ENCODE measurements at places on chromosomes 5 and 9.

DNA sequence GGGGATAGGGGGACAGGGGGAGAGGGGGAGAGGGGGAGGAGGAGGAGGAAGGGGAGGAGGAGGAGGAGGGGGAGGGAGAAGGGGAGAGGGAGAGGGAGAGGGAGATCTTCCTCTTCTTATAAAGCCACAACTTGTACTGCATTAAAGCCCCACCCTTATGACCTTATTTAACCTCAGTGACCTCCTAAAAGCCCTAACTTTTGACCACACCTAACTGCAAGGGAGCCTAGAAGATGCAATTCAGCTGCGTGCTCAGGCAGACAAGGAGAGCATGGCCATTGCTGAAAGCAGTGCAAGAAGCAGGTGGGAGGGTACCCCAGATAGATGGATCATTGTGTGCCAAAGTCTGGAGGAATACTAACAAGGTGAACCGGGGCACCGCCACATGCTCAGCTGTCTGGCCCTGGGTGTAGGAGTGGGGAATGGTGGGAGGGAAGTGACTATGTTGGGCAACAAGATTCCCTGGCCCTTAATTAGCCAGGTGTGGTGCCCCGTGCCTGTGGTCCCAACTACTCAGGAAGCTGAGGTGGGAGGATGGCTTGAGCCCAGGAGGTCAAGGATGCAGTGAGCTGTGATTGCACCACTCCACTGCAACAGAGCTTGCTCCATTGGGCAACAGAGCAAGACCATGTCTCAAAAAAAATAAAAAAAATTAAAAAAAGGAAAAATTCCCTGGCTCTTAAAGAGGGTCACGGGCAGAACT is 125.4 kb upstream of the BOD1 start:
- DNase-seq, result no peak

DNA sequence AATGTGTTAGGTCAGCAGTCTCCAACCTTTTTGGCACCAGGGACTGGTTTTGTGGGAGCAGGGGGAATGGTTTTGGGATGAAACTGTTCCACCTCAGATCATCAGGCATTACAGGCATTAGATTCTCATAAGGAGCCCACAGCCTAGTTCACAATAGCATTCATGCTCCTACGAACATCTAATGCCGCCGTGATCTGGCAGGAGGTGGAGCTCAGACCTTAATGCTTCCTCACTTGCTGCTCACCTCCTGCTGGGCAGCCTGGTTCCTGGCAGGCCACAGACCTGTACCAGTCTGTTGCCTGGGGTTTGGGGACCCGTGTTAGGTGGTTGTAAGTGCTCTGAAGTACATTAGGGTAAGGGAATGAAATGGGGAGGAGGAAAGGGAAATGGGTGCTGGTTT is 9.7 kb upstream of the CTNNA1 start:
- no peak for DNase-seq

DNA sequence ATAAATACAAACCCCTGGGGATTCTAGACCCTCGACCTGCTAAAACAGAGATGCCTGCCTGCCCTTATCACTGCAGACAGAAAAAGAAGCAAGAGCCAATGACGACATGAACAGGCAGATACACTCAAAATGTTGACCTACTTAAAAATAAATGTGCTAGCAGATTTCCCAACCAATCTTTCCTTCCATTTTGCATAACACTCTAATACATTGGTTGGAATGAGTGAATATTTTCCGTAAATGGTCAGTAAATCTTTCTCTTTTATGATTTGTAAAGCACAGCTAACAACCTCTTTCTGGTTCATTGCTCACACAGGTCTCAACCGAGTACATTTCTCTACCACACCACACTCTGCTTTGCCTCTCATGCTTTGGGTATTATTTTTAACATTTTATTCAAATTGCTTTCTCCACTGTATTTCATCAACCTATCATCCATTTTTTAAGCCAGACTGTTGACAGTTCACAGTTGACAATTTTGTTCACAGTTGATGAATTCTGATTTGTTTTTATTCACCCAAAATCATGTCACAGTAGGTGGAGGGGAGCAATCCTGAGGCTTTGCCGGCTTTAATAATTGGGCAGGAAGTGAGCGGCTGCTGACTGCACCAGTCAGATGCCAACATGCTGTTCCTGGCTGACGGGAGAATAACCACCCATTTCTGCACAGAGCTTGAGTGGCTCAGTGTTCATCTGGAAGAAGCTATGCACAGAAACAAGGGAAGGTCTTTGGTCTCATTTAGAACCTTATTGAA is 426.6 kb downstream of the SPOCK1 start:
- no peak for DNase-seq

- no peak for DNase-seq
Measured at GRCh38 chr9:114238891-114239875, 83.7 kb upstream of the ORM1 start.

- no peak for DNase-seq
Measured at GRCh38 chr5:123217173-123217572, 128.1 kb downstream of the PRDM6 start.

DNA sequence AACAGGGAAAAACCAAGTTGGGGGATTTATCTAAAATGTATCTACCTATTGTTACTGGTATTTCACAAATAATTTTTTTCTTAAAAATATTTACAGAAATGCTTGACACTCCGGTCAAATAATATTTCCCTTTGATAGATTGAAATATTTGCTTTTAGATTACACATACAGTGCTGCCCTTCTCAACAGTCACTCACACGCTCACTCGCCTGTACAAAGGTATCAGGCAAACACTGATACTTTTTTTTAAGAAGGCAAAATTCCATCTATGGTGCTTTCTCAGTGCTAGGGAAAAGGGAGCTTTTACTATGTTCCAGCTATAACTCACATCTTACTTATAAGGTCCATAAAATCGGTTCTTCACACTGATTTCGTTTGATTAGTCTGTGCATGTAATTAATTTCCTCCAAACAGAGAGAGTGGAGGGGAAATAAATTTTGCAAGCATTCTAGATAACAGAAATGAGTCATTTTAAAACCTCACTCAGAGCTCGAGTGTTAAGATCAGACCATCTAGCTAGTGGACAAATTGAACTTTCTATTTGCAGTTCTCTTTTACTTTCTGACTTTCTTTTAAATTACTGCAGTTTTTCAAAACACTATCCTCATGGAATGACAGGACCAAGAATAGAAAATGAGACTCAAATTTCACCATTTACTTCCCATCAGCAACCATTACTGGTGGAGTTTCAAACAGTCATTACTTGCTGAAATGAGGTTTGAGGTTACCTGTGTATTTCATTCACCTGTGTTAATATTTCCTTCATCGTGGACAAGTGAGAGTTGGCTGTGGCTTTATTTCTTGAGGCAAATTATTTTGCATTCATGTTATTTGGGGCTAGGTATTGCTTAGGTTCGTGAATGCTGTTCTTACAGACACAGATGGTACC is 273.2 kb downstream of the RAB3C start:
- no peak for DNase-seq

- peak; percentile 43 for DNase-seq
Measured at GRCh38 chr5:38468978-38469706, 87.3 kb downstream of the LIFR start.

- DNase-seq, result no peak
Measured at GRCh38 chr5:116577064-116577788, 2.6 kb upstream of the SEMA6A start.

- no peak for DNase-seq
Measured at GRCh38 chr5:103262422-103262871, 3.9 kb downstream of the MACIR start.

- DNase-seq, result no peak
Measured at GRCh38 chr5:73544429-73545402, 20.7 kb downstream of the ANKRA2 start.

- no peak for DNase-seq
Measured at GRCh38 chr5:172530406-172530805, 76.1 kb upstream of the SH3PXD2B start.

DNA sequence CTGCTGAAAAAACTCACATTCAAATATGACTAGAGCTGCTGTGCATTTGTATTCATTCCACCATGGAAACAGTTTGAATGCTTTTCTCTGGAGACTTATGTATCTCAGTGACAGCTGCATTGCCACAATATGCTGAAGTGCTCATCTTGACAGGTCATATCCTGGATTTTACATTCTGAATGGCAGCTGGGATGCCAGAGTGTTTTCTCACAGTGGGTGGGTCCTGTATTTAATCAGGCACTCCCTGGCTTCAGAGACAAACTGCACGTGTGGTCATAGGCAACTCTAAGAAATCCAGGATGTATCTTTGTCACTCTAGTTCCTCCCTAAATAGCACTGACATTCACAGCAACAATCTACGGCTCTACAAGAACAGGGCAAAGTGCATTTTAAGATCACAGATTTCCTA is 75.6 kb downstream of the ST8SIA4 start:
- DNase-seq, result no peak

- no peak for DNase-seq
Measured at GRCh38 chr5:36177715-36178523, 26.0 kb downstream of the SKP2 start.

- DNase-seq, result no peak
Measured at GRCh38 chr5:139383993-139384590, 995 bp upstream of the SLC23A1 start.

- peak; percentile 14 for DNase-seq
Measured at GRCh38 chr5:883475-884181, 9.0 kb downstream of the BRD9 start.

GRCh38 chr5:115343855-115344254 is 47.4 kb upstream of the CCDC112 start:
- DNase-seq, result no peak

GRCh38 chr5:173441053-173441628 is 112.9 kb upstream of the STC2 start:
- no peak for DNase-seq

DNA sequence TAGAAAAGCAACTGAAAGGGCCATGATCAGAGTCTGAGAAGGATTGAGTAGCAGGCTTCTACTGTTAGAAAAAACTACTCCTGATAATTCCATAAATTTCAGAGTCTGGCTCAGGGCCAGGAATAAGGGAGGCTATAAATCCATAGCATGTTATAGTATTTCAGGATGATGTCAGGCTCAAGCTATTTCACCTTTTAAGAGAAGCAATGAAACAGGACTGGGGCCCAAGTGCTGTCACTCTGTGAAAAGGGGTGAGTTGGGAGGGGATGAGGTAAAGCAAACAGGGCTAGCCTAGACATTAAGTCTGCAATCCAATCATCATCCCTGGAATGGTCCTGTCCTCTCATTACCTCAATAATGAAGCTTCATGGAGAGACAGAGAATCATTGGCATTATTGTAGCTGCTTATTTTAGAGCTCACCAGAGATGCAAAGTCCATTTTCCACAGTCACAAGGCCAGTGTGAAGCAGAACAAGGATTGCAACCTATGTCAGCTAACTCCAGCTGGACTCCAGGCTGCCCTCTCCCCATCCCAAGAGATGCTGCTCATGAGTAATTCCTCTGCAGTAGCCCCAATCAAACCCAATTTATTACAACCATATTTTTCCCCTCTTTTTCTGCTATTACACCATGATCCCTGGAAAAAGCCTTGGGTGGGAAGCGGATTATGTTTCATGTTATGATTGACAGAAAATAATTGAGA is 56.0 kb downstream of the PAPPA start:
- no peak for DNase-seq

- DNase-seq, result peak; percentile 68
Measured at GRCh38 chr9:131255676-131256197, 20.6 kb downstream of the FAM78A start.

GRCh38 chr9:118595719-118596305 is 773.4 kb downstream of the BRINP1 start:
- DNase-seq, result peak; percentile 2

DNA sequence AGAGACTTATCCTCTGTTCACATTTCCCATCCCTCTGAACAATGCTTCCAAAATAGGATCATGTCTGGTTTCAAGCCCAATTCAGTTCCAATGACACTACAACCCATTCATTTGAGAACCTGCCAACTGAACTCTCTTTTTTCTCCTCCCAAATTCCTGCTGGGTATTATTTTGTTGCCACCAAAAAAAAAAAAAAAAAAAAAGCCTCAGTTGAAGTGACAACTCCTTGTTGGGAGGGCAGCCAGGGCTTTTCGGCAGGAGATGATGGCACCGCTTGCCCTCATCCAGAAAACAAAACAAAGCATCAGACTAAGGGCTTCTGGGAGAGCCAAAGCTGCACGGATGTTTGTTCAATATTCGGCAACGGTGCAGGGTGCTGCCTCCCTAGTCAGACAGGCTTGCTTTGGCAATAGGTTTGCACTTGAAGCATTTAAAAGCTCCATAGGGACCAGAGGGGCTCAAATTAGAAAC is 30.6 kb upstream of the TRIM32 start:
- no peak for DNase-seq

- no peak for DNase-seq
Measured at GRCh38 chr5:95932941-95933340, 28.7 kb downstream of the ELL2 start.

DNA sequence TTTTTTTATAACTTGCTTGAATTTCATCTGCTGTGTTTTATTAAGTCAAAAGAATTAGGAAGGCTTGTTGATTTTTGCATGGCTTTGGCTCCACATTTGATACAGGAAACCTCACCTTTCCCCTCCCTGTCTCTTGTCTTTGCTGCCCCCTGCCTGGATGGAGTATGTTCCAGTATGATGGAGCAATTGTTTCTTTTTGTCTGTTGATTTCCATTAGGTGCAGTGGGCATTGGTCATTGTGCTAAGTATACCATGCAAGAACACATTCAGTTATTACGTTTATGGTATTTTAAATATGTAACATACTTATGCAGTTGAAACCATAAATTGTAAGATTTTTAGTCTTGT is 19.6 kb downstream of the TJP2 start:
- DNase-seq, result no peak

DNA sequence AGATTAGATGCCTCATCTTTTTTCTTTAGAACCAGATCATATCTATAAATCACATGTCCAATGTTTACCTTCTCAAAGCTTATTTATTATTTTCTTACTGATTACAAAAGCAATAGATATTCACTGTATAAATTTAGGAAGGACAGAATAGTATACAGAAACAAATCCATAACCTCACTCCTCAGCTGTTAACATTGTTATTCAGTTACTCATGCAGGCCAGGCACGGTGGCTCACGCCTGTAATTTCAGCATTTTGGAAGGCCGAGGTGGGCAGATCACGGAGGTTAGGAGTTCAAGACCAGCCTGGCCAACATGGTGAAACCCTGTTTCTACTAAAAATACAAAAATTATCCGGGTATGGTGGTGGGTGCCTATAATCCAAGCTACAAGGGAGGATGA is 15.3 kb downstream of the STOM start:
- no peak for DNase-seq

GRCh38 chr5:102313912-102314311 is 17.8 kb upstream of the SLCO4C1 start:
- DNase-seq, result no peak

DNA sequence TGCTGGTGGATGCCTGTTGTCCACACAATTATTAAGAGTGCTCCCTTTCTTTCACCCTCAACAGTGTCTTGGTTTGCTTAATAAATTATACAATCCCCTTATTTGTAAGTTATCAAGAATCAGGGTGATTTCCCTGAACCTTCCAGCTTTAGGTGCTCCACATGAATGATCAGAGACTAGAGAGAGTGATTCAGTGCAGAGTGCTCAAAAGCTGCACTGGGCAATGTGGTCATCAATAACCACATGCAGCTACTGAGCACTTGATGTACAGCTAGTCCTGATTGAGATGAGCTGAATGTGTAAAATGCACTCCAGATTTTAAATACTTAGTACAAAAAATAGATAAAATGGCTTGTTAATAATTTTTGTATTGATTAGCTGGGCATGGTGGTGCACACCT is 76.8 kb upstream of the TRIO start:
- DNase-seq, result no peak

GRCh38 chr9:91954841-91955471 is 4.9 kb upstream of the ROR2 start:
- no peak for DNase-seq

All from anterior cingulate cortex (tissue), 58 donors.